Lower lobe of right lung (tissue), 2 donors: ENCODE measurements at places on chromosomes 2 and 18. TPM values are rescaled to one million over a fixed set of nuclear protein-coding genes. Genes with fewer than 3 reads are reported as not detected.

The DSG4 gene
- not detected for total RNA-seq

The FOXD4L1 gene
- 0.62 TPM for total RNA-seq

The AKAIN1 gene
- total RNA-seq = not detected

The C2orf66 gene
- total RNA-seq = 0.21 TPM

The GPR75 gene
- 3.2 TPM for total RNA-seq

The ST3GAL5 gene
- total RNA-seq = 72.4 TPM

The REG1B gene
- not detected for total RNA-seq

The CYP27C1 gene
- not detected for total RNA-seq

The FBLN7 gene
- 2.0 TPM for total RNA-seq

The SERPINB13 gene
- not detected for total RNA-seq

The LOXHD1 gene
- total RNA-seq = 2.9 TPM

The MROH2A gene
- total RNA-seq = not detected

The TMEM198 gene
- total RNA-seq = 1.4 TPM

The NT5DC4 gene
- total RNA-seq = 0.53 TPM

The UGT1A6 gene
- total RNA-seq = 2.3 TPM
